ENCODE measurements at places on chromosomes 3 and 15.

- DNase-seq, result no peak
These were observed 19.6 kb downstream of the HACL1 start for GRCh38 chr3:15581471-15582394.

- DNase-seq, result no peak
These were observed 1105.4 kb downstream of the TUSC7 start for GRCh38 chr3:117814975-117815374.

DNA sequence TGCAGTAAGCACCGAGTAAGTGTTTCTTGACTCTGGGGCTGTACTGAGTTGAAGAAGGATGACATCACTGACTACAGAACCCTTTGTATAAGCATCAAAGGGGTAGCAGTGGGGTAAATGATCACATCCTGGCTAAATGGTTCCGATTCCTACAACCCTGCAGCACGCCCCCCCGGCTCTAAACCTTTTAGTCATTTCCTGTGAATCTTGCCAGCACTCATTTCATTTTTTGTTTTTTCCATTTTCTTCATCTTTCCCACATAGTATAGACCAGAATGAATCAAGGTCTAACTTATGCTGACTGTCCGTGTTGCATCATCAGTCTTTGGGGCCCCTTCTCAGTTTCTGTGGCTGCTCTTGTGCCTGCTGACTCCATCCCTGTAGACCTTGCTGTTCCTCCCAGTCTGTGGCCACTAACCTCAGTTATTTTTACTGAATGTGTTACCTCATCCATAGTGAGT, 383.1 kb upstream of the TPRG1 start:
- DNase-seq, result peak; percentile 86

- DNase-seq, result no peak
These were observed 7.1 kb downstream of the TLE3 start for GRCh38 chr15:70090436-70091296.

DNA sequence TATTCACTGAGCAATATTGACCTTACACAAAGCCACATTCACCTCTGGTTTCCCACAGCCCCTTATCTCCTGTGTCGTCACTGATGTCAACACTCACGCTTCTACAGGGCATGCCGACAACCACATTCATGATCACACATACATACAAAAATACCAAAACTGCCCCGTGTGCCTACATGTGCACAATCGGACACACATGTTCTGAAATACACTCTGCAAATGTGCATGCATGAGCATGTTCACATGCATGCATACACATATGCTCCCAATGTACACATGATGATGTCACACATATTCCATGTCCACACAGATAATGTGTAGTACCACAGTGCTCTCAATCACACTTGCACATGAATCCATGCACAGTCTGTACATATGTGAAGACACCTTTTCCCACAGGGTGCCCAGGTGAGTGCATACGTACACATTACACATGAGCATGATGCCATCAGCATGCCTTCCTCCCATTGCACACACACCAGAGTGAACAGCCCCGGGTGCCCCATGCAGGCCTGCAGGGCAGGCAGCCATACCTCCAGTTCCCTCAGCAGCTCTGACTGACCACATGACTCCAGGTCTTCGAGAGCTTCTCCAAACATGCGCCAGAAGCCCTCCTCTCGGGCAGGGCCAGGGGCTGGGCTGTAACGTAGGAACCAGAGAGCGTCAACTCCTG, 37.0 kb downstream of the GRIP2 start:
- DNase-seq, result peak; percentile 41

DNA sequence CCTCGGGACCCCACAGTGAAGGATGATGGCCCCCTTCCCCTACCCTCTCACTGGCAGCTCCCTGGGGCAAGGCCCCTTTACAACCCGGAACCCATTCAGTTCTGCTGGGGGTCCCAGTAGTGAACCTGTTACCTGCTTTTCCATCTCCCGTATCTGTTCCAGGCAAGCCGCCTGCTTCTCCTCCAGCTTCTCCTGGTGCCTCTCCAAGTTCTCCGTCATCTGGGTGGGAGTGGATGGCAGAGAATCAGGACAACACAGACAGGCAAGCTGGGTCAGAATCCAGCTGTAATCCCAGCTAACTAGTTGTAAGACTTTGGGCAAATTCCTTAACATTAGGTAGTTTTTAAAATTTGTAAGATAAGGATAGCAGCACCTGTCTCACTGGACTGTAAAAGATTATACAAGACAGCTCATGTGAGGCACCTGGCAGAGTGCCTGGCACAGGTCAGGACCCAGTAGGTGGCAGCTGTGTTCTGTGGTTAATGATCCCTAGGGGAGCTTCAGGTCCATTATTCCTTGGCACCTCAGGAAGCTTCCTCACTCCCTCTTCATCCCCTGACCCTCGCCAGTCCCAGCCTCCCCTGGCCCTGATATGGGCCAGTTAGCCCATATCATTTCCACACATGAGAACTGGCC, 6.4 kb upstream of the ANKRD63 start:
- no peak for DNase-seq

GRCh38 chr3:84136425-84136824, 822.4 kb upstream of the CADM2 start:
- no peak for DNase-seq

GRCh38 chr3:1380926-1381646, 288.3 kb downstream of the CNTN6 start:
- DNase-seq, result no peak

- DNase-seq, result no peak
These were observed 20.3 kb downstream of the LRCH3 start for GRCh38 chr3:197811343-197811742.

DNA sequence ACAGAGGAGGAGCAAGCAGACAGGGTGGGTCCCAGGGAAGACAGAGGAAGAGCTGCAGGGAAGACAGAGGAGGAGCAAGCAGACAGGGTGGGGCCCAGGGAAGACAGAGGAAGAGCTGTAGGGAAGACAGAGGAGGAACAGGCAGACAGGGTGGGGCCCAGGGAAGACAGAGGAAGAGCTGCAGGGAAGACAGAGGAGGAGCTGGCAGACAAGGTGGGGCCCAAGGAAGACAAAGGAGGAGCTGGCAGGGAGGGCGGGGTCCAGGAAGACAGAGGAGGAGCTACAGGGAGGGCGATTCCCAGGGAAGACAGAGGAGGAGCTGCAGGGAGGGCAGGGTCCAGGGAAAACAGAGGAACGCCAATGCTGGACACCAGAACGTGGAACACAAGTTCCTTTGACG, 66.5 kb downstream of the PLXNA1 start:
- DNase-seq, result peak; percentile 45

GRCh38 chr3:136818769-136819391, at the start of gene SLC35G2:
SLC35G2 (plus strand) TSS chr3:136819126; CDS start chr3:136854461, 35,335 bp downstream.
- peak; percentile 74 for DNase-seq

GRCh38 chr3:54079730-54080325, 42.5 kb upstream of the CACNA2D3 start:
- DNase-seq, result no peak

DNA sequence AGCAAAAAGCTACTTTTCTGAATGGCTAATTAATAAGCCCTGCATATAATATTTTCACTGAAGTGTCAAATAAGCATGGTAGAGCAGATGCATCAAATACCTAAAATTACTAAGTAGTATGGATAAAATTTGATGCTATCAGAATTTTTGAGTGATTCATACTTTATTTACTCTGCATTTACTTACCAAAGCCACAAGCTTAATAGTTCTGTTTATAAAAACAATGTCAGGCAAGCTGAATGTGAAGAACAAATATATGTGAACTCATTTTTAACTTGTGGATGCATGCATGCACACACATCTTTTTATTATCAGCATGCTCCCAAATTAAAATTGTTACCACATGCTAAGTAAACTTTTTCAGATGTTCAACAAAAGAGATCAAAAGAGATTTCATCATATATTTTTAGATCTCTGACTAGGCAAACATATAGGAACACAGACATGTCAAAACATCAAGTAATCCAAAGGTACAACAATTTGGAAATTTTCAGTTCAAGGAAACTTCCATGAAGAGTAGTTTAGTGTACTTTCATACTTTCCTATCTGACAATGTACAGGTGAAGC, 969.4 kb downstream of the ROBO1 start:
- no peak for DNase-seq

GRCh38 chr3:35651426-35651825, 12.1 kb downstream of the ARPP21 start:
- no peak for DNase-seq

- DNase-seq, result no peak
These were observed 172.7 kb upstream of the PRICKLE2 start for GRCh38 chr3:64398006-64398405.

DNA sequence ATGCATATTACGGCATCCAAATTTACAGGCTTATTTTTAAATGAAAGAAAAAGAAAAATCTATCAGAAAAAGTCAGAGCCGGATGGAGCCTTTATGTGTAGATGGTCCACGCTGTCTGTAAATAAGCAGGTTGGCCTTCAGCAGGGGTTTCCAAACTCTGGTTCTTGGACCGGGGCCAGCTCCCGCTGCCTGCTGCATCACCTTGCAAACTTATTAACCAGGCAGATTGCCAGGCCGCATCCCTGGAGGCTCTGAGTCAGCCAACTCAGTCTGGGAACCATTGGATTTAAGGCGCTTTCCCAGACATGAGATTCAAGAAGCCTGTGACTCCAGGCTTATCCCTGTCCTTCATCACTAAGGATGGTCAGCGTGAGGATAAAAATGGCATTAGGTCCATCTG, 212.4 kb downstream of the OPA1 start:
- DNase-seq, result no peak

DNA sequence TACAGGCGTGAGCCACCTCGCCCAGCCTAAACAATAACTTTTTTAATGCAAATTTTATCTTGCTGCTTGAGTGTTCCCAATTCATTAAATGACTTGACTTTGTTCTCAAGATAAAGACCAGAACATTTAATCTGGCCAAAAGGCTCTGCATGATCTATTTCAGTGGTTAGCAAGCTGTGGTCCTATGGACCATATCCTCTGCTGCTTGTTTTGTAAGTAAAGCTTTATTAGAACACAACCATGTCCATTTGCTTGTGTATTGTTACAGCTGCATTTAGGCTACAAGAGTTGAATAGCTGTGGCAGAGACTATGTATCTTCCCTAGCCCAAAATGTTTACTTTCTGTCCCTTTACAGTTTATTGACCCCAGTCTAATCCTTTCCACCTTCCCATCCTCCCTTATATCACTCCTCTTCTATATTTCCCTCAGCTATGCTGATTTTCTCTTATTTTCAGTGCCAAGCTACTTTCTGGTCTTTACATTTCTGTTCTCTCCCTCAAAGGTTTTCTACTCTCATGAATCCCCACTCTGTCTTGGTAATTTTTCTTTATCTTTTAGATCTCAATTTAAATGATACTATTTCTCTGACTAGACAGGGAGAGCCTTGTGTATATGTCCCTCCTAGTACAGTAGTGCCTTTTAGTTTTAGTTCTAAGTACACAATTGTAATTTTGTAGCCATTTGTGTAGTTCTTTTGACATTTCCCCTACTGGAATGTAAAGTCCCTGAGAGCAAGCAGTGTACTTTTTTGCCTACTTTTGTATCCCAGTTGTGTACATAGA, 23.2 kb downstream of the SELENOT start:
- DNase-seq, result no peak

DNA sequence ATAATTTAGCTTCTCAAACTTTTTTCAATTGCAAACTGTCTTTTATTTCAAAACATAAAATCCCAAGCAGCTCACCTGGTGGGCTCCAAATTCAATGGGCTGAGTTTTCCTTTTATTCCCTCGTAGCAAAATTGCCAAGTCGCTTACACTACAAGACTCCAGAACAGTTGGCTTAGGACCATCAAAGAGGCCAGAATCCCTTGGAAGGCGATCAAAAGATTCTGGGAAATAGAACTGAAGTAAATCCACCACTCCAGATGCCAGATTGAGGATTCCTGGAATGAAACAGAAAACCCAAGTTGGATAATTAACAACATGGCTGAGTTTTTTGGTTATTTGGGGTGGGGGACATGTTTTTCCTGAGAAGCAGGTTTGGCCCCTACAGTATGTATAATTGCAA, 87.7 kb upstream of the DCLK3 start:
- DNase-seq, result no peak

GRCh38 chr3:51715977-51716294, 9.1 kb downstream of the GRM2 start:
- no peak for DNase-seq

- DNase-seq, result no peak
These were observed 25.7 kb downstream of the LIPC start for GRCh38 chr15:58457466-58457965.

GRCh38 chr15:36252146-36252711, 327.2 kb upstream of the CDIN1 start:
- no peak for DNase-seq

GRCh38 chr15:88032787-88033186, 223.8 kb downstream of the NTRK3 start:
- no peak for DNase-seq

DNA sequence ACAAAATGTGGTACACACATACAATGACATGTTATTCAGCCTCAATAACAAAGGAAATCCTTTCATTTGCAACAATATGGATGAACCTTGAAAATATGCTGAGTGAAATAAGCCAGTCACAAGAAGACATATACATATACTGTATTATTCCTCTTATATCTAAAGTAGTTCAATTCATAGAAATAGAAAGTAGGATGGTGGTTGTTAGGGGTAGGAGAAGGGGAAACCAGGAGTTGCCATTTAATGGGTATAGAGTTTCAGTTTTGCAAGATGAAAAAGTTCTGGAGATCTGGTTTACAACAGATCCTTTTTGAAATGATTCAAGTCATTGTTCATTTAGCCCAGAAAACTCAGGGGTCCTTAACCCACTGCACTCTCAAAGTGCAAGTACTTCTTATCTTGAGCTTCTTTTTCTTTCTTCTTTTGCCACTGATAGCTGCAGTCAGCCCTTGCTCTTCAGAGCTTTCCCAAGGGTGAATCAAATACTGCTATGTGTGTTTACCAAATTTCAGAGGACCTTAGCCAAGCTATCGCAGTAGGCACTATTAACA, 208.0 kb upstream of the EOMES start:
- no peak for DNase-seq

GRCh38 chr3:163785693-163786092, 1292.6 kb downstream of the SI start:
- no peak for DNase-seq

- no peak for DNase-seq
These were observed 103.1 kb downstream of the CMSS1 start for GRCh38 chr3:99920481-99921376.

DNA sequence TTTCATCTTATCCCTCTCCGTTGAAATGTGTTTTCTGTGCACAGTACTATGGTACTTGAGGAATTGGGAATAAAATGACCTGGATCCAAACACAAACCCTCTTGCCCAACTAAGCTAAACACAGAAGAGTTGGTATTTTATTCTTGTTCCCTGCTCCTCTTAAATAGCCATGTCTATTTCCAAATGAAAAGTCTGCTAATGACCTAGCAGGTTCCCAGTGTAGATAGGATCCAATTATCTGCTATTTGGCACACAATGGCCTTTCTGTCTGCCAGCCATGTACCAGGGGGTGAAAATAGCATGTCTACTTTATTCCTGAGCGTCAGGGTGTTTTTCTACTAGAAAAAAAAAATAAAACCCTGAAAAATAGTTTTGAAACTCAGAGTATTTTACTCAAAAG, 657.0 kb upstream of the NAALADL2 start:
- DNase-seq, result no peak

- DNase-seq, result no peak
These were observed 519.3 kb upstream of the ARPP21 start for GRCh38 chr3:35120026-35120425.

- DNase-seq, result no peak
These were observed 389.3 kb downstream of the MCTP2 start for GRCh38 chr15:94620632-94621031.

- no peak for DNase-seq
These were observed 87.2 kb upstream of the SLC4A7 start for GRCh38 chr3:27571345-27571744.
